ENCODE measurements at places on chromosomes 12 and 14.

- no peaks in the 10 kb centered on the region for H3K27me3 ChIP-seq
- DNase-seq, result peak; percentile 94
- H3K27ac ChIP-seq, result peak overlapping the region; percentile 52
- H3K4me3 ChIP-seq, result peak overlapping the region; percentile 27
Observed at GRCh38 chr14:75418850-75419768, 8.7 kb upstream of the JDP2 start.

GRCh38 chr14:38168416-38168815 lies 39.3 kb upstream of the SSTR1 start:
- H3K27ac ChIP-seq, result no peak overlapping the region
- no peak overlapping the region for H3K4me3 ChIP-seq
- no peaks in the 10 kb centered on the region for H3K36me3 ChIP-seq
- no peak for DNase-seq

DNA sequence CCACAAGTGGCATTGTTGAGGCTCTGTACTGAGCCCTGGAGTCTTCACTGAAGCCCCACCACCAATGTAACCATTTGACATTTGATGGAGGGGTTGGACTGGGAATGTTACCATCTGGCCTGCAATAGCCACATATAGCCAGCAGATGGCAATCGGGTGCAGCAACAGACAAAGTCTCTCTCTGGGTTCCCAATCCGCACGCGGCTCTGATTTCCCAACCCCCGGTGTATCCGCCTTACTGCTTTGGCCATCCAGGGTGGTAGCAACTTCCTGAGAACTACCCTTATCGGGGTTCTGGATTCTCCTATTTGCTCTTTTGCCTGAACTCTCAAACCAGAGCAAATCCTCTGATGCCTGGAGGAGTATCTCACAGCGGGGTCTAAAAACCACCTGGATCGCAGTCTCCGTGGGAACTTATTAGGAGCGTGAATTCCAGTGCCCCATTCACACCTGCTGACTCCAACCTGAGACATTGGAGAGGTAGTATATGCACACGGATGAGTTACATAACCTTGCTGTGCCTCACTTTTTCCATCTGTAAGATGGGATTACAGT lies 14.2 kb downstream of the VRTN start:
- peak; percentile 80 for DNase-seq
- no peaks in the 10 kb centered on the region for H3K36me3 ChIP-seq
- peaks cover 12% of the 10 kb centered on the region for H3K27me3 ChIP-seq
- H3K4me3 ChIP-seq, result no peak overlapping the region

DNA sequence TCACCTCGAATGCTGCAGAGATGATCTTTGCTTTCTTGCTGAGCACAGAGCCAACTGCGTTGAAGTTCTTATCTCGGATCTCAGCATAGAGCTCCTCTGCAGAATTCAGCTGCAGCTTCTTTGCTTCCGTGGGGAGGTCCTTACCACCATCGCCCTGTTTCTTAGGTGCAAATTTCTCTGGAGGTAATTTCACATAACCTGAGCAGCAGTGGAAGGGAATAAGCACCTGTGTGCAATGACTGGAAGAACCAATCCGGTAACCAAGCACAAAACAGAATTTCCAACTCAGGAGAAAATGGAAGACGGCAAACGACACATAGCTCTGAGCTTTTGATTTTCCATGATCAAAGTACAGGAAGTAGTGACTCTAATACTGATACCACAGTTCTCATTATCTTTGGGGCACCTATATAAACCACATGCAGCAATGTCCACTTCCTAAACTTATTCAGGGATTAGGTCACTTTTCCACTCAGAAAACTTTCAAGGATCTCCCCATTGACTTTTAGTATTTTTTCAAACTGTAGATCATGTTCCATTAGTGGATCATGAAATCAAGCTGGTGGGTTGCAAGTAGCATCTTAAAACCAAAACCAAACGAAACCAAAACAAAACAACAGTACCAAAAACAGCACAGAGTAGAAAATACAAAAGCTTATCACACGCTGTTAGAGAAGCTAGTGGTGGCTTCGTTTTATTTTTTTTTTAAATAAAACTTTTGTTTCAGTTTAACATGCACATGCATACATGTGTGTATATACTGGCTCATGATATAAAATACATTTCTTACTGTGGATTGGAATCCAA lies 18.9 kb upstream of the DIABLO start:
- H3K27me3 ChIP-seq, result no peaks in the 10 kb centered on the region
- peaks cover 19% of the 10 kb centered on the region for H3K4me1 ChIP-seq
- peaks cover 16% of the 10 kb centered on the region for H3K36me3 ChIP-seq
- DNase-seq, result no peak

DNA sequence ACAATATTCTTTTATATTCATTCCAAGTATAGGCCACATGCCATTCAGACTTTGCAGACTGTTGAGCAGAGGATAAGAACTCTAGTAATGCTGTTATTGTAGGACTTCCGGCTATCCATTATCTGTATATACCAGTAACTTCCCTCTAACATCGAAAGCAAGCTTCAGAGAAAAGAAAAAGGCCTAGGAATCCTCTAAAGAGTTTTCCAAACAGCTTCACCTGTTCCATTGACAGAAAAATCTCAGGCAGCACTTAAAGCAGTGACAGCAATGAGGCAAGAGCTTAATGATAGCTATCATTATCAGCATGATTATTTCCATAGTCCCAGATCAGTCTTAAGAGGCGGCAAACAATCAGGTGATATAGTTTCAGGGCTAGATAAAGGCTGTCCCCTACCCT lies 1.8 kb downstream of the CPNE8 start:
- no peak for DNase-seq
- H3K4me3 ChIP-seq, result peak overlapping the region; percentile 75
- no peak overlapping the region for H3K27ac ChIP-seq
- peaks cover 32% of the 10 kb centered on the region for H3K27me3 ChIP-seq
- peaks cover 2% of the 10 kb centered on the region for H3K36me3 ChIP-seq
- H3K4me1 ChIP-seq, result peaks cover 12% of the 10 kb centered on the region

GRCh38 chr14:40028991-40029390 lies 596.8 kb upstream of the FBXO33 start:
- DNase-seq, result no peak
- no peak overlapping the region for H3K27ac ChIP-seq
- no peaks in the 10 kb centered on the region for H3K36me3 ChIP-seq

- no peak overlapping the region for H3K27ac ChIP-seq
- no peaks in the 10 kb centered on the region for H3K36me3 ChIP-seq
- peaks cover 66% of the 10 kb centered on the region for H3K27me3 ChIP-seq
- peaks cover 10% of the 10 kb centered on the region for H3K4me1 ChIP-seq
- H3K4me3 ChIP-seq, result no peak overlapping the region
- no peak for DNase-seq
Observed at GRCh38 chr14:85533861-85534291, 3.9 kb downstream of the FLRT2 start.

DNA sequence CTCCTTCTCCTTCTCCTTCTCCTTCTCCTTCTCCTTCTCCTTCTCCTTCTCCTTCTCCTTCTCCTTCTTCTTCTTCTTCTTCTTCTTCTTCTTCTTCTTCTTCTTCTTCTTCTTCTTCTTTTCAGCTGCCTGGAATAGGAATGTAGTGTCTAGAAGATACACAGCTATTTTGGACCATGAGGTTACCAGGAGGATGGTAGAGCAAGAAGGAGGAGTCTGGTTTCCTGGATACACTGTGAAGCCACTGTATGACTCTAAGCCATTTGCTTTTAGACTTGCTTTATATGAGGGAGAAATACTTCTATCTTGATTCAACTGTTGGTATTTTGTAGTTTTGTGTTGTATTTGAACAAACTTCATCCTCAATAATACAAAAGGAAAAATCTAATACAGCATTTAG lies 3.0 kb upstream of the MYBPC1 start:
- H3K27me3 ChIP-seq, result peaks cover 9% of the 10 kb centered on the region
- no peak overlapping the region for H3K4me3 ChIP-seq
- H3K27ac ChIP-seq, result no peak overlapping the region
- DNase-seq, result no peak

All from activated CD8-positive, alpha-beta T cell treated with anti-CD3 and anti-CD28 coated beads for 36 hours (primary cell).